Naive thymus-derived CD8-positive, alpha-beta T cell (primary cell): ENCODE measurements at places on chromosomes 2 and 18. TPM values are rescaled to one million over a fixed set of nuclear protein-coding genes. Genes with fewer than 3 reads are reported as not detected.

Gene GKN2
- not detected for total RNA-seq

Gene UGT1A4
- total RNA-seq = not detected

Gene LYPD6B
- not detected for total RNA-seq

Gene LBH
- total RNA-seq = 573 TPM

Gene UGT1A7
- not detected for total RNA-seq

Gene FBXO36
- 1.2 TPM for total RNA-seq

Gene FBLN7
- 9.8 TPM for total RNA-seq

Gene KCNE4
- not detected for total RNA-seq

Gene ARHGEF33
- total RNA-seq = not detected

Gene TMEM150A
- 14.1 TPM for total RNA-seq

Gene SCYGR6
- not detected for total RNA-seq

Gene NT5C1B
- total RNA-seq = not detected

Gene MATN3
- not detected for total RNA-seq

Gene CCDC141
- 26.8 TPM for total RNA-seq

Gene SCG2
- not detected for total RNA-seq

Gene CRYGD
- total RNA-seq = not detected

Gene PCARE
- total RNA-seq = not detected

Gene ERBB4
- total RNA-seq = not detected

Gene PDCD1
- total RNA-seq = 0.23 TPM

Gene MTHFD2
- 38.1 TPM for total RNA-seq

Gene KCNG2
- not detected for total RNA-seq

Gene LOXHD1
- 0.39 TPM for total RNA-seq

Gene FAP
- not detected for total RNA-seq

Gene KLHL14
- 1.7 TPM for total RNA-seq

Gene SOCS6
- 2.9 TPM for total RNA-seq

Gene TUBA3E
- total RNA-seq = not detected

Gene PRSS56
- total RNA-seq = not detected

Gene DYTN
- total RNA-seq = not detected

Gene APOB
- not detected for total RNA-seq

Gene CCBE1
- total RNA-seq = not detected
